Endothelial cell (in vitro differentiated cells): ENCODE measurements at places on chromosomes 4 and X. TPM values are rescaled to one million over a fixed set of nuclear protein-coding genes. Genes with fewer than 3 reads are reported as not detected.

- DNase-seq = no peak
- H3K36me3 ChIP-seq = no peaks in the 10 kb centered on the region
- peaks cover 10% of the 10 kb centered on the region for H3K4me1 ChIP-seq
- no peak overlapping the region for H3K4me3 ChIP-seq
Measured at GRCh38 chr4:94525993-94526728, 74.4 kb downstream of the PDLIM5 start.

- H3K27ac ChIP-seq = no peak overlapping the region
- H3K36me3 ChIP-seq = no peaks in the 10 kb centered on the region
- no peak overlapping the region for H3K4me3 ChIP-seq
- H3K4me1 ChIP-seq = no peaks in the 10 kb centered on the region
- no peak for DNase-seq
Measured at GRCh38 chrX:105126201-105126600, 94.3 kb downstream of the TEX13A start.

GRCh38 chrX:132488819-132489577, at the start of gene MBNL3:
TSS of gene MBNL3 (minus strand) at chrX:132489038. CDS start at chrX:132439611, 49,427 bp downstream.
- H3K4me3 ChIP-seq = peak within 1 kb of the TSS; percentile 89
- H3K4me1 ChIP-seq = no peaks in the 10 kb centered on the region
- H3K36me3 ChIP-seq = no peaks in the 10 kb centered on the region
- H3K27me3 ChIP-seq = peaks cover 5% of the 10 kb centered on the region
- peak; percentile 45 for DNase-seq

Gene PHOX2B
- not detected for total RNA-seq

DNA sequence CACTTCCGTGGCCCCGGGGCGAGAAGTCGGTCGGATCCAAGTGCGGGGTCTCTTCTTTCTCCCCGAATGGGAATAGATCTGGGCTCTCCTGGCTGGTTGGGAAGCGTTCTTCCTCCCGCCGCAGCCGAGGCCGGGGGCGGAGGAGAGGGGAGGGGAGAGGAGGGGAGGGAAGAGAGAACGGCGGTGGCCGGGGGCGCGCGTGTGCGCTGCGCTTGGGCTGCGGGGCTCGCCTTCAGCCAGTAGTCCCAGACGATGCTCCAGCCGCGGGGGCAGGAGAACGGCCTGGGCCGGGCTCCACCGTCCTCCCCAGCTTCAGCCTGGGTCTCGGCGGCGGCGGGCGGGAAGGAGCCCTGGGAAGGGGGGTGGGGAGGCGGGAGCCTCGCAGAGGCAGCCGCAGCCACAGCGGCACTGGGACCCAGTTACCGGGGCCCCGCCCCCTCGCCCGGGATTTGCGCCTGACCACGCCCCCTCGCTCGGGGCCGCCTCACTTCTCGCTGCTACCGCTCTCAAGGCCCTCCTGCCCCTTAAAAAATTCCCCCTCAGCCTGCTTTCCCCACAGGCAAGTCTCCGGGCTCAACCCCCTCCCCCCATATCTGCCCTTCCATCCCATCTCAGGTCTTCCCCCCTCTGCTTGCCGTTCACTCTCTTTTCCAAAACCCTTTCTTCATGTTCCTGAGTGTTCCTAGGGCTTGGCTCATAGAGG, at the start of gene FGD1:
Gene FGD1, minus strand, starts transcription at position 421 of the 703 bp plus-strand sequence. CDS start 802 bp downstream, outside the sequence.
- H3K27me3 ChIP-seq = peaks cover 5% of the 10 kb centered on the region
- peak within 1 kb of the TSS; percentile 79 for H3K4me3 ChIP-seq
- H3K4me1 ChIP-seq = peaks cover 8% of the 10 kb centered on the region
- H3K36me3 ChIP-seq = no peaks in the 10 kb centered on the region

GRCh38 chrX:51316271-51316670, 16.4 kb upstream of the NUDT10 start:
- H3K4me3 ChIP-seq = no peak overlapping the region
- no peak for DNase-seq
- H3K4me1 ChIP-seq = peaks cover 4% of the 10 kb centered on the region
- H3K36me3 ChIP-seq = no peaks in the 10 kb centered on the region
- no peaks in the 10 kb centered on the region for H3K27me3 ChIP-seq

DNA sequence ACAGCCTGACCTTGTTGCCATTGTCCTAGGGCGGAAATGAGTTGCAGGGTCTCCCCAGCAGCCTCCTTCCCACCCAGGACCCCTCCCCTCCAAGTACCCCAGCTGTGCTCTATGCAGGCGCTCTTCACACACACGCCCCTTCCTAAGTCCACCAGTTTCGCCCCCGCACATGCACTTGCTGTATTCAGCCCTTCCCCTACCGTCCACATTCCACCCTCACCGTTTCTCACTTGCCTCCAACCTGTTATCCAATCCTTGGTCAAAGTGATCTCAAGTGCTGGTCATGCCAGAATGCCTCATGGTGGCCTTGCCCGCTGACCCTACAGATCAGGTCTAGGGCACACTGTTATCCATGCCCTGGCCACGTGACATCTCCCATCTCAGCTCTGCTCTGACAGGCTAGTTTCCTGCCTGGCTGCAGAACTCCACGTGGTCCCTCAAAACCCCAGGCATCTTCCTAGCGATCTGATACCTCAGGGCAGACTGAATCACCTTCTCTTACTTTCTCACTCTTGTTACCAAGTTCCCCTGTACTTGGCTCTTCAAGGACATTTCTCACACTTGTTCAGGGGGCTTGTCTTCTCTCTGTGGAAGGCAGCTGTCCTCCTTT, 39.7 kb downstream of the NSG1 start:
- peak overlapping the region; percentile 25 for H3K27ac ChIP-seq
- DNase-seq = no peak
- peaks cover 4% of the 10 kb centered on the region for H3K27me3 ChIP-seq
- peaks cover 11% of the 10 kb centered on the region for H3K4me1 ChIP-seq
- H3K36me3 ChIP-seq = peaks cover 12% of the 10 kb centered on the region

- peaks cover 4% of the 10 kb centered on the region for H3K36me3 ChIP-seq
- peak; percentile 43 for DNase-seq
- peak overlapping the region; percentile 99 for H3K4me3 ChIP-seq
- peak overlapping the region; percentile 84 for H3K27ac ChIP-seq
- peaks cover 13% of the 10 kb centered on the region for H3K27me3 ChIP-seq
- peaks cover 23% of the 10 kb centered on the region for H3K4me1 ChIP-seq
Measured at GRCh38 chr4:110197529-110198042, 829 bp downstream of the ELOVL6 start.
